Stimulated activated CD8-positive, alpha-beta memory T cell treated with anti-CD3 and anti-CD28 coated beads, Interleukin-12 subunit alpha, Interleukin-12 subunit beta, amount 100 ng/mL, for 1 hour (primary cell): ENCODE measurements at places on chromosomes 2 and 18.

DNA sequence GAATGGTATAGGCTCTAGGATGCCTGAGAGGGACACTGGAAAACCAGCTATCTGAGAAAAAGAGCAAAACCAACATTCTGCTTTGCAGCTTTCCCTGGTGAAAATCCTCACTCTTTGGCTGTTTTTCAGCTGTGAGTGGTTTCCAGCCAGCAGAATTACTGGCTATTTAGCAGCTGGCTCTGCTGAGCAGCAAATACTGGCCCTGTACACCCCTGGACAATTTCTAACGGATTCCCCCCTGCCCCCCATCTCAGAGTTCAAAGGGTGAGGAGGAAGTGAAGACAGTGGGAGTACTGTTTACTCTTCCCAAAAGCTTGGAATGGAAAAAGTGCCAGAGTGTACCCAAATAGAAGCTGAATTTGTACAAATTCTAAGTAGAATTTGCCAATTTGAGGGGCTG lies 26.1 kb upstream of the IMP4 start:
- DNase-seq = no peak

DNA sequence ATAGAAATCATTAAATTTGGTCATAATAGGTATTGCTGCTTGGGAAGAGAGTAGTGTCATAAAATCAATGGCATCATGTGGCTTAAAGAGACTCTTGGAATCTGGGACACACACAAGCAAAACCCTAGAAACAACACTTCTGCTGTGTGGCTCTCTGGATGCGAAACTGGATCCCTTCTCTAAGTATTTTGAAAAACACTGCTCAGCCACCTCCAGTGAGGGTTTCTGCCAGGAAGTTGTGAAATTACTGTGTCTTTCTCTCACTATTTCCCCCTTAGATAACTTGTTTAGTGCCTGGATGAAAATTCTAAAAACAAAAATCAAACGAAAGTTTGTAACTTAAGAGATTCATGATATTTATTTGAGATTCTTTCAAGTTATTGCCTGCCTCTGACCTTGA lies 163.8 kb downstream of the RHBDD1 start:
- DNase-seq = no peak

- no peak for DNase-seq
These were observed 11.1 kb upstream of the PROC start for GRCh38 chr2:127407091-127407490.

GRCh38 chr2:60507211-60507965 lies 46.1 kb downstream of the BCL11A start:
- no peak for DNase-seq

DNA sequence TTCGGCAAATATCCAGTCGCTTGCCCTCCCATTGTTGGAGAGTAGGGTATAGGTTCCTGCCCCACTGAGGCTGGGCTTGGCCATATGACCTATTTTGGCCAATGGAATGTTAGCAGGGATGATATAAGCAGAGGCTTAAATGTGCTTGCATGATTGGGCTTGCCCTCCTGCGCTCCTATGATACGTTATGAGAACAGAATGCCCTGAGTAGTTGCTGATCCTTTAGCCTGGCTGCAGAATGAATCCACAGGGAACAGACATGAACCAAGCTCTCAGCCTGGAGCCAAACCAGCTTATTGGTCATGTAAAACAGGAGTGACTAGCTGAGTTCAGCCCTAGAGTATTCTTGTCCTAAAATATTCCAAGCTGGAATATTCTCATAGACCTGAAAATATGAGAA lies 34.8 kb upstream of the IMP4 start:
- DNase-seq = no peak

DNA sequence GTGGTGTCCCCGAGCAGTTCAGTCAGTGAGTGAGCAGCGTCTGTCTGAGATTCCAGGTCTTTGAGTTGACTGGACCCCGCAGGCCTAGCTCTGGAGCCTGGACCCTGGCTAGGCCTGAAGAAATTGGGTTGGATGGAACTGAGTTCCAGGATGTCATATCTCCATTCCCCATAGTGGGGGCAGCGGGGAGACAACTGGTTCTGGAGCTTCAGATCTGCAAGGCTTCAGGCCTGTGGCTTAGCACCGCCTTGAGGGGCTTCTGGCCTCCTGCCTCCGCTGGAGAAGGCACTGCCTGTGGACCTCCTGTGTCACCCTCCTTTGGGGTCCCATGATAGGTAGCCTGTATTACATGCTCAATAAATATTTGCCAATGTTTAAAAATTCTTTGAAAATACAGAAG lies 288.4 kb upstream of the ID2 start:
- DNase-seq = no peak

GRCh38 chr2:57906152-57906732 lies 140.4 kb upstream of the VRK2 start:
- no peak for DNase-seq

DNA sequence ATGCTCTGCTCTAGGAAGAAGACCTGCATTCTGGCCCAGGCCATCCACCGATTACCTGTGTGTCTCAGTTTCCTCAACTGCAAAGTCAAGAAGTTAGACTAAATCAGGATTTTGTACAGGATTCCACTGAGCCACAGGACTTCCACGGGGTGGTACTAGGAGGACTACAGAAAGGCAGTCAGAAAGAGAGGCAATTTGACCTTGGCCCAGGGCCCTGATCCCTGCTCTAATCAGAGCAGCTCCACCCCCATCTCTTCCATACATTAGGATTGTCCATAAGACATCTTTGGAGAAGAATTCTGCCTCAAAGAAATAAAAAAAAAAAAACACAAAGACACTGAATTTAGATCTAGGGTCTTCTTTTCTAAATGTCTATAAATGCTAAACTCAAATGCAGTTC lies 52.8 kb upstream of the TSPYL6 start:
- no peak for DNase-seq

DNA sequence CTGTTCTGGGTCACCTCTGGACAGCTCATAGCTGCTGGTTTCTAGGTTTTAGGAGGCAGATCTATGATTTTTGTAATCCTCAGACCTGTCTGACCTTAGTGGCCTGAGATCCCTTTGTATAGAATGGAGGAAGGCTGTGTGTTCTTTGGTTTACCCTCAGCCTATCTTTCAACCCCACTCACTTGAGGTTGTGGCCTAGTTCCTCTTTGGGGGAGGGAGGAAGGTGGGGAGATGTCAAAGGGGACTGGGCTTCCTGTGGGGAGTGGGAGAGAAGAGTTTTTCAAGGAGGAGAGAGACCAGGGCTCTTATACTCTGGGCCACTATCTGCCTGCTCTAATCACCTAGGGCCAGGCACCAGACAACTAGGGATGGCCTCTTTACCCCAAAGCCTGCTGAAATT lies 28.5 kb downstream of the SEMA4F start:
- DNase-seq = no peak

GRCh38 chr2:139083121-139083520 lies 302.9 kb upstream of the NXPH2 start:
- DNase-seq = no peak

DNA sequence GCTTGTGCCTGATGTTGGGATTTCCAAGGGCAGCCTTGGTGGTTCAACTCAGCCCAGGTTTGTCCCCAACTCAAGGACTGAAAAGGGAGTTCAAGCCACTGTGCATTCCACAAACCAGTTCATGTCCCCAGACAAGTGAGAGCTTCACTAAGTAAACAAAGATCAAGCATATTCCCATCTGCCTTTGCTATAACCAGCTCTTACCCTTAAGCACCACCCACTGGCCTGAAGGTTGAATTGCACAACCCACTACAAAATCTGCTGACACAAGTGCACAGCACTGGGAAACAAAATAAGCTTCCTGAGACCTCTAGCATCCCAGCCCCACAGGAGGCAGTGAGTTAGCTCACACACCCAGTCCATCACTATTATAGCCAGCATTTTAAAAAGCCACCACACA lies 516.7 kb downstream of the NR4A2 start:
- DNase-seq = no peak

GRCh38 chr2:144894612-144895599 lies 375.0 kb upstream of the ZEB2 start:
- no peak for DNase-seq

DNA sequence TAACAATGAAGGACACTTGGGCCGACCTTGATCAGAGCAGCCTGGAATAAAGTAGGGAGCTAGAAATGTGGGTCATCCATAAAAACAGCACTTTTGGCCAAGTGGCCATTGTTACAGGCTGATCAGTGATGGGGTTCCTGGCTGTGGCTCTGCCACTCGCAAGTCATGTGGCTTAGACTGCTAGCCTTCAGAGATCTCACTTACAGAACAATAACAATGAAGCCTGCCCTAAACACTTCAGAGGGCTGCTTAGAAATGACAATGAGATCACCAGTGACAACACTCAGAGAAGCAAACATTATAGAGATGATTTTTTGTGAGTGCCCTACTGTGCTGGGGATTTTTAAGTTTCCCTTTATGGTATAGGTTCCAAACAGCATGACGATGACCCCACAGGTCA lies 107.9 kb upstream of the LMAN1 start:
- DNase-seq = no peak

DNA sequence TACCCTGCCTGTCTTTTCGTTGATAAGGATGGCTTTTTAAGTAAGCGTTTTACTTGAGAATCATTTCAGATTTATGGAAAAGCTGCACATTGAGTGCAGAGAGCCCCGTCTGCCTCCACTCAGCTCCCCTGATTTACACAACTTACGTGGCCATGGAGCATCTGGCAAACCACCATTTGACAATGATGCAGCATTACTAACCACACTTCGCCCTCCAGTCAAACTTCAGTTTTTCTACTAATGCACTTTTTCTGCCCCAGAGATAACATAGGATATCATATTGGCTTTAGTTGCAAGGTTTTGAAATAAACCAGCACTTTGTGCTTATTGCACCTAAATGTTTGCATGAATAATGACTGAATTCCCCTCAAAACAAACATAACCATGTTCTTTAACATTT lies 165.1 kb upstream of the TPO start:
- DNase-seq = no peak

DNA sequence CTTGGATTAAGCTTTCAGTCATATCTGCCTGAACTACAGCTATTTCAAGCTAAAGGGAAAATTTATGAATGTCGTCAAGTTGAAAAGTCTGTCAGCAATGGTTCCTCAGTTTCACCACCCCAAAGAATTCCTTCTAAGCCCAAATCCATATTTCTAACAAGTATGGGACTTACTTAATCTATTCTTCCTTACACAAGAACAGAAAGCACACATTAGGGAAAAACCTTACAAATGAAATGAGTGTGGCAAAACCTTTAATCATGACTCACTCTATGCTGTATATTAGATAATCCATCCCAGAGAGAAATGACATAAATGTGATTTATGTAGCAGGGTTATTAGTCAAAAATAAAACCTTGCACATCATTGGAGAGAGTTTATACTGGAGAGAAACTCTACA lies 78.9 kb downstream of the RAB31 start:
- no peak for DNase-seq

- DNase-seq = no peak
These were observed 128.5 kb upstream of the RAB12 start for GRCh38 chr18:8480506-8481328.

DNA sequence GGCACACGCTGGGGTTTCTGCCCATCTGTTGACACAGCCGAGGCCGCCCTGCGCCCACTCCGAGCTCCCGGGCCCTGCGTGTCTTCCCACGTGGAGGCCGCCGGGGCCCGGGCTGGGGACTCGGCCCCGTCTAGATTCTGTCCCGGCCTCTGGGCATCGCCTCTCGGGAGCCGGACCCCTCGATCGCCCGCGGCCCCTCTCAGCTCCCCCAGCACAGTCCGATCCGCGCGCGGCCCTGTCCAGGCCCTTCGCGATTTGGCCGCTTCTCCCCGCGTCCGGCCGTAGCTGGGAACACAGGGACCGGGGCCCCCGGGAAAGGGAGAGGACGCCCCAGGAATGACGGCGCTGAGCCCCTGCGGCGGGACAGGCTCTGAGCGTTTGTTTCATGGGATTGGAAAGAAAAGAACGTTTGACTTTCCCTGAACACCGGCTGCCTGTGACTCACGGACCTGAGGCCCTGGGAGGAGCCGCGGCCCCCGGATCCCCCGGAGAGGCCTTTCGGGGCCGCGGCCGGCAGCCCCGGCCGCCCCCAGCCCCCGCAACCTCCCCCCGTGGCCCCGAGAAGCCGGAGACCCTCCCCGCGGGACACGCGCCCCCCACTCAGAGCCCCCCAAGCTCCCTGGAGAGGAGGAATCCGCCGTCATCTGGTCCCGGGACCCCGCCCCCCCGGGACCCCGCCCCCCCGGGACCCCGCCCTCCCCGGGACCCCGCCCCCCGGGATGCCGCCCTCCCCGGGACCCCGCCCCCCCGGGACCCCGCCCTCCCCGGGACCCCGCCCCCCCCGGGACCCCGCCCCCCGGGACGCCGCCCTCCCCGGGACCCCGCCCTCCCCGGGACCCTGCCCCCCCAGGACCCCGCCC lies 62.7 kb upstream of the CTDP1 start:
- DNase-seq = no peak

GRCh38 chr2:237453671-237454070 lies 33.4 kb upstream of the MLPH start:
- no peak for DNase-seq

GRCh38 chr2:160956243-160956802 lies 203.9 kb upstream of the TANK start:
- no peak for DNase-seq

DNA sequence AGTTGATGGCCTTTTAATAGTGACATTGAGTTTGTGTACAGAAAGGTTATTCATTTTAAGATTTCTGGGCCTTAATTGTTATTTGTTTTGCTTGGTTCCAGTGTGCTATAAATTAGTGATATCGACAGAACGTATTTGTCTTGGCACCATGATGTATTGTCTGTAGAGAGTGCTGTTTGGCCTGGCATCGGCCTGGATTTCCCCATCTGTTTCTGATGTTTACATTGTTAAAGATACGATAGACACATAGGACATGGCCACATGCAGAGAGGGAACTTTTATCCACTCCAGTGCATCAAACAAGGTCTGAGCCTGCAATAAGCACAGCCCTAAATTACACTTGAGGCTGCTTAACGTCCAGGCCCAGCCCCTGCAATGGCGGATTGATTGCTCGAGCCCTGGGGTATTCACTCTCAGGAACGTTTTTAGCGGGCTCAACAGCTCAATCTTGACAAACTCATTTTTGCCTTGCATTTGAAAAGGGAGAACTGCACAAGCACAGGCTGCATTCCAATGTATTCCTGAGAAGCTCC lies 144.7 kb downstream of the SLC4A3 start:
- DNase-seq = no peak

DNA sequence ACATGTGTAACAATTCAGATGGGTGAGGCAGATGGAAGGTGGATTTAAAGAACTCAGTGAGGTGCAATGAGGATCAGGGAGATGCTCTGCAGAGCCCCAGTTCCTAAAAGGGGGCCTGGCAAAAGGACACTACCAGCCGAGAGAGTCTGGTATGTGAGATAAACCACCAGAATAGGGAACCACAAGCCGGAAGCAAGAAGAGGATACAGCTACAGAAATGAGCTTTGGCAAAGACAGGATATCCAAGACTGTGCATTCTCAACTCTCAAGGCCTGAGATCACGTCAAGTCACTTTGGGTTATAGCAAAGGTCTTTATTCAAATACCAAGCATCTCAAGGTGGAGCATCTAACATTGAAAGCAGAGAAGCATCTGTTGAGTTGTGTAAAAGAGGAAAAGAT lies 293.5 kb downstream of the ARHGAP15 start:
- DNase-seq = no peak

- no peak for DNase-seq
These were observed 98.3 kb upstream of the OTOS start for GRCh38 chr2:240238786-240239185.

GRCh38 chr2:37111958-37112357 lies 27.6 kb downstream of the GPATCH11 start:
- DNase-seq = no peak
